Foreskin keratinocyte (primary cell): ENCODE measurements at places on chromosomes 2 and 18. TPM values are rescaled to one million over a fixed set of nuclear protein-coding genes. Genes with fewer than 3 reads are reported as not detected.

- DNase-seq: peak; percentile 58
Measured at GRCh38 chr2:217899231-217900009, 103.4 kb downstream of the TNS1 start.

- no peak for DNase-seq
Measured at GRCh38 chr18:75418293-75419005, 9.1 kb downstream of the SMIM21 start.

GRCh38 chr18:48973731-48974130, 23.0 kb upstream of the SMAD7 start:
- DNase-seq: peak; percentile 60

GRCh38 chr2:130911482-130911881, 74.8 kb downstream of the ARHGEF4 start:
- DNase-seq: peak; percentile 71

DNA sequence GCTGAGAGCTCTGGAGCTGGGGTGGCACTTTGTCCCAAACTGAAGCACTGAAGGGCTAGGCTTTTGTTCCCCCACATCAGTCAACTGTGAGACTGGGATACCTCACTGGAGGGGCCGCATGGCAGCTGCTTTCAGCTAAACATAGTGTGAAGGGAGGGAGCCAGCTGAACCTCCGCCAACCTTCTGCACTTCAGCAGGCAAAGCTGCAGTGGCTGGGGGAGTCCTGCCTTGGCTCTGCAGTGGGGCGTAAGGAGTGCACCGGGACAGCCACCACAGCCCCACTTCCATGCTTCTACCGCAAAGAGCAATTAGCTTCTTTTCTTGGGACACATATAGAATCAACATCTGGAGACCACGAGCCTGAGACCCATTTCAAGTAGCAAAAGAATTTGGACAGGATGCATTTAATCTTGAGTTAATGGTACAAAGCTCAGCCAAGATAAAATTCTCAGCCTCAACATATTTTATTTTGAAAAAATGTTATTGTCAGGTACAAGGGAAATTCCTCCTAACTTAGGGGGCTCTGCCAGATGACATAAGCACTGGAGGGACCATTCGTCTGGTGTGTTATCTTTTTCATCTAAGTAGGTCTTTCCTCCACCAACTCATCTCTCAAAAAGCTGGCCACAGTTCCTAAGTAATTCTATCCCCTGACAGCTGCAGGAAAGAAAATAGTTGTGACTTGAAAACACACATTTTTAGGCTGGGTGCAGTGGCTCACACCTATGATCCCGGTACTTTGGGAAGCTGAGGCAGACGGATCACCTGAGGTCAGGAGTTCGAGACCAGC, 25.6 kb upstream of the MYCN start:
- DNase-seq: no peak

- no peak for DNase-seq
Measured at GRCh38 chr2:216644842-216645635, 11.8 kb downstream of the IGFBP2 start.

- DNase-seq: peak; percentile 98
Measured at GRCh38 chr2:144659731-144660275, 139.9 kb upstream of the ZEB2 start.

The INSIG2 gene
- 16.4 and 19.2 TPM in 2 replicates for total RNA-seq

DNA sequence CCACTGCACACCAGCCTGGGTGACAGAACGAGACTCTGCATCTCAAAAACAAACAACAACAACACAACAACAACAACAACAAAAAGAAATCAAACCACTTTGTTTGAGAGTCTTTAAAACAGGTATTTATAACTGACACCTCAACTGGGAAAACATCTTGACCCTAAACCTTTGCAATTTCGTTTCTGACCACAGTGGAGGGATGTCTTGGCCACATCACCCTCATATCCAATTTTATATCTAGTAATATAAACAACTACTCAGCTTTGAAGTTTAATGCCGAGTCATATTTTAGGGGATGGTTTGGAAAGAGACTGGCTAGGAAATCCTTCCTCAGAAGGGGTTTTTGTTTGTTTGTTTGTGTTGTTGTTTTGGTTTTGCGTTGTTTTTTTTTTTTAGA, 37.8 kb upstream of the RMDN2 start:
- DNase-seq: no peak

DNA sequence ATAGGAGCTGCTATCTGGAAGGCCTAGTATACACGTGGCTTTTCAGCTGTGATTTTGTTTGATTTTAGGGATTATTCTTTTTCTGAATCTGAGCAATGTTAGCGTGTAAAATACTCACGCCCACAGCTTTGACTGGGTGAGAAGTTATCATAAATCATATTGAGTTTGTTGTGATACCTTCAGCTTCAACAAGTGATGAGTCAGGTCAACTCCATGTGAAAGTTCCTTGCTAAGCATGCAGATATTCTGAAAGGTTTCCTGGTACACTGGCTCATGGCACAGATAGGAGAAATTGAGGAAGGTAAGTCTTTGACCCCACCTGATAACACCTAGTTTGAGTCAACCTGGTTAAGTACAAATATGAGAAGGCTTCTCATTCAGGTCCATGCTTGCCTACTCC, at the start of gene GKN1:
Gene GKN1 (plus strand): TSS at position 386 of the 400 bp plus-strand sequence. CDS start 42 bp downstream, outside the sequence.
- DNase-seq: peak; percentile 40

- DNase-seq: no peak
Measured at GRCh38 chr2:217184242-217184641, 324.4 kb upstream of the TNP1 start.

GRCh38 chr2:51350100-51350499, 318.2 kb upstream of the NRXN1 start:
- no peak for DNase-seq

DNA sequence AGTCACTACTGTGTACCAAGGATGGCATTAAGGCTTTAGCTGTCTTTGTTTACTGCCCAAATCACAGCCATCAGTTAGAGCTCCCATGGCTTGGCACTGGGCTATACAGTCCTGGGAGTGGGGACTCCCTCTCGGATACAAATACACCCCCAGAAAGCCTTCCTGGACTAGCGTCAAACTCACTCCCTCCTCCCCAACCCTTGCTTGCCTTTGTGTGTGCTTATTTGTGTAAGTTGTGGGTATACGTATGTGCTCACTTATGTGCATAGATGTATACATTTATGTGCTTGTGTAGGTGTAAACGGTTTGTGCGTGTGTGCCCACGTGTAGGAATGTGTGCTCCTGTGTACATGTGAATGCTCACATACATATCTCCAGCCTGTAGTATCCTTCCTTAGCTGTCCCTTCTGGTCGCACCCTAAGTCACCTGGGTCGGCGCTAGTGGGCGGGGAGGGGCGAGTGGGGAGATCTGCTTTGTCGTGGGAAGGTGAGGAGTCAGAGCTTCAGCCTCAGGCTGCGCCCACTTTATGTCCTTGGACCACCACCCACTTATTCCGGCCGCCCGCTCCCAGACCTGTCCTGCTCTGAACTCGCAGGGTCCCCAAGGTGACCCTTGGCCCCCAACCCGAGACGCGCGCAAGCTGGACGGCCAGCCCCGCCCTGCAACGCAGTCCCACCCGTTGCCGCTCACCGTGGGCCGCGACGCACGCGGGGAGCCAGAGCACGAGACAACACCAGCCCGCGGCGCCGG, 461 bp downstream of the PRADC1 start:
- DNase-seq: peak; percentile 11

DNA sequence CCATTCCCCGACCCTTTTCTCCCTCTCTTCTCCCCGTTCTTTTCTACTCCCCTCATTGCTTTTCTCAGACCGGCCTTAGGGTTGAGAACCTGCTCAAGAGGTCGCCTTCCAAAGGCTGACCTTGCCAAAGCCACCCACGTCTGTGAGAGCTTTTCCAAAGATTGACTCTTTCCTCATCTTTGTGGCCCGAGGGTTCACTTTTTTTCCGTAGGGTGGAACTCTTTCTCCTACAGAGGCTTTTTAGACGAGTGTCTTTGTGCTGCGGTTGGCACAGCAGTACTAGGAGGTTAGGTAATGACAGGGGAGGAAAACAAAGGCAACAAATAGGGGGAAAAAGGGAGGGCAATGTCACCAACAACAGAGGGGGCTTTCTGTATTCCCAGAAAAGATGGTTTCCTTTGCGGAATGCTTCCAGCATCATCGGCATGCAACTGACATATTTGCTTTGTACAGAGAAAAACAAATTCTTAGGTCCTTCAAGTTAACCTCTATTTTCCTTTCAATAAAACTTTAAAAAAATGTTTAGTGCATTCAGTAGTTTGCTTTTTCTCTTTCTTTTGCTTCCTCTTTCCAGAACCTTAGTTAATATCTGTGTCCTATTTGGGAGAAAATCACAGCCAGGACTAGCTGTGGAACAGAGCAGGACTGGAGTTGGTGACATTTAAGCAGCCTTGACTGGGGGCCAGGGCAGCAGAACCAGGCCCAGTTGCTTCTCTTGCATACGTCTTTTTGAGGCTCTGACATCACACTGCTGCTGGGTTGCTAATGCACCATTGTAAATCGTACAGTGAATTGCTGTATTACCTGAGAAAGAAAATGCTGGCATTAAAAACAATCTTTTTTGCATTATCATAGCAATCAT, 188.1 kb upstream of the FANCL start:
- DNase-seq: no peak

DNA sequence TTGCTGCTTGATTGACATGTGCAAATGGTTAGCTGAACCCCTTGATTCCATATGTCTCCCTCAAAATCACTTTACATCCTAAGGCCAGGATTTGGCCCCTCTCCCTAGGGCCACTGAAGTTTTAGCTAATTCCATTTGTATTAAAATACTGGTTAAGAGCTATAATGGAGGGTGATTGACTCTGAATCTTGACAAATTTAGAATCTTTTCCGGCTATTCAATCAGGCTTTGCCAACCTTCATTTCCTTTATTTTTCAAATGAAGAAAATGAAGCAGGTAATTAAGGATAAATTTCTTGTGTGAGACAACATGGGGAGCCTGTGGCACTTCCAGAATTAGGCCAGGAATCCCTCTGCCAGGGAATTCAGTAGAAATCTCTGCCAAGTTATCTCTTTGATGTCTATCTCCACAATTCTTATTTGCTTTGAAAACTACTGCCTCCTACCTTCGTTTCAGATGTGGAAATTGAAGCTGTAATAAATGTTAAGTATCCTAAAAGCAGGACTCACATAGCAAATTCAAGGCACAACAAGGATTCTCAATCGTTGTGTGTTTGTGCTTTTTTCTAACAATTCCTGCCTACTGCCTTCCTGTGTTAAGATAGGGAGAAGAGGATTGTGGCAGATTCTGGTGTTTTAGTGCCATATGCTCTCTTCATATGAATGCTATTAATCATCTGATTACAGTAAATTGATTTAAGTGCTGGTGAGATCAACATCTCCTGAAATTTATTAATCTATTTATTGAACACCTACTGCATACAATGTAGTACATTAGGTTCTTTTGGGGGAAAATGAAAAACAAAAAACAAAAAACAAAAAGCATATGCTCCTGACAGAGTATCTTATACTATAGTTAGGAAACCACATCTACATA, 47.8 kb upstream of the MAP4K3 start:
- DNase-seq: no peak

The REG1B gene
- total RNA-seq: not detected in 2 replicates

DNA sequence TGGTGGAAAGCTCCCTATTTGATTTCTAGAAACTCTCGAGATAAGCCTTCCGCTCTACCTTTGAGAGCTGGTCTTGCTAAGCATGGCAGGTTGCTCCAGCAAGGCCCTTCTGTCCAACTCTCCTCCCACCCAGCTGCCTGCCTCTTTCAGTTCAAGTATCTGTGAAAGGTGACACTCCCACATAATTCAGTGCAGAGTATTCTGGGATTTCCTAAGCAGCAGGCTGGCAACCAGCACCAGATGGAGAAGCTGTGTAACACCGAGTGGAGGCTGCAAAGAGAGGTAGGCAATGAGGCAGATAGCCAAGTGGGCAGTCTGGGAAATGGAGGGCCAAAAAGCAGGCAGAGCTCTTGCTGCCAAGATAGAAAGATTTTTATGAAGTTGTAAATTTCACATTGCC, 88.4 kb upstream of the CAVIN2 start:
- no peak for DNase-seq

The SPATS2L gene
- total RNA-seq: 98.8 and 105 TPM in 2 replicates

GRCh38 chr2:143263066-143263625, 133.9 kb downstream of the ARHGAP15 start:
- DNase-seq: no peak

DNA sequence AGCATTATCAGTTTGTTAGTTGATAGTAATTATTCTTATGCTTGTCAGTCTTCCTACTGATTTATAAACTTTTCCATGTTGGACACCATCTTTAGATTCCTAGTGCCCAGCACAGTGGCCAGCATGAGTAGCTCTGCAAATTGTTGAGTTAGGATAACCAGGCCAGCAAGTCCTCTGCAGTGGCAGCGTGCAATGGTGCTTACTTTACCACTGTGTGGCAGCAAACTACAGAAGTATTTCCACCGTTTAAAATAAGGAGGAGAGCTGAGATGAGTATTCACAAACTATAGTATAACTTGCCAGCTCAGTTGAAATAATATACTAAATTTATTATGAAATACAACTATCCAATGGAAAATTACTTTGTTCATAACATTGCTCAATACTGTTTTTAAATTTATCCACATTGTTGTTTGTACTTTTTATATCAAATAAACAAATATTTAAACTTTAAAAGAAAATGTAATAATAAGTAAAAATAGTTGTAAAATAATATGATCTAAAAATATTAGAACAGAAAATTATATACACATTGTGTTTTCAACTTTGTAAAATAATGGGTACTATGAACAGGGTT, 9.3 kb upstream of the THADA start:
- no peak for DNase-seq

- DNase-seq: no peak
Measured at GRCh38 chr2:112157472-112157871, 19.3 kb downstream of the FBLN7 start.

The OR6B3 gene
- total RNA-seq: not detected in 2 replicates

The MAIP1 gene
- total RNA-seq: 20.4 and 25.7 TPM in 2 replicates

The ELP2 gene
- total RNA-seq: 51.2 and 54.2 TPM in 2 replicates

The SUCLG1 gene
- 72.5 and 76.1 TPM in 2 replicates for total RNA-seq

DNA sequence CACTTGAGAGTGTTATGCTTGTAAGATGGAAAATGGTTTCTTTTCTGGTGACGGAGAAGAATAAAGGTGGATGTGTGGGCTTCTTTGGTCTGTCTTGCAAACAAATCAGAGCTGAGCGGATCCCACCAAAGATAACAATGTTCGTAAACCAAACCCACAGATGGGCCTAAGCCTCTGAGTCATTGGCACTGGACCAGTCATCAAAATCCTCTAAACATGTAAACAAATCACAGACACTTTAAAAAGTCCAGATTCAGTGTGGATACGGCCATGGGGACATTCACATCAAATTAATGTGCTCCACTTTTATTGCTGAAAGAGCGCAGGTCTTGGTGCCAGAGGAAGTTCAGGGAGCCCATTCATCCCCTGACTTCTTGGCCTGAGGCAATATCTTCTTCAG, 60.5 kb upstream of the TMEM200C start:
- no peak for DNase-seq

- DNase-seq: no peak
Measured at GRCh38 chr2:206396211-206396610, 47.1 kb upstream of the ADAM23 start.

GRCh38 chr2:8602809-8603208, 79.0 kb upstream of the ID2 start:
- DNase-seq: peak; percentile 2

The KANSL1L gene
- 3.8 and 3.9 TPM in 2 replicates for total RNA-seq

DNA sequence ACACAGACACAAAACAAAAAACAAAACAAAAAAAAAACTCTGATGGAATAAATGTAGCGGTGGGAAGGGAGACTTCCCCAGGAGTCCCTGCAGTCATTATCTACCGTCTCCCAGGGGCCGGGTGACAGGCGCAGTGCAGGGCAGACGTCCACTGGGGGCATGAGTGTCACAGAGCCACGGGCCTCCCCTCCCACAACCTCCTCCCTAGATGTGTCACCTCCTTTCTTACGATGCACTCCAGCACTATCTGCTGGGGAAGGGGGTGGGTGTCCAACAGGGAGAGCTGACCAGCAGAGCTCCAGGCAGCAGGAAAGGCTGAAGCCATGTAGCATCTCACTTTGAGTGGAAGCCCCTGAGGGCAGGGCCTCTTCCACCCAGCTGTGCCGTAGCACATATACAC, 84.5 kb downstream of the LONRF2 start:
- DNase-seq: no peak
